ENCODE measurements at places on chromosomes 4 and X.

- no peak for DNase-seq
Observed at GRCh38 chr4:99655308-99656081, 2.1 kb downstream of the C4orf54 start.

GRCh38 chrX:96455078-96455477 lies 229.6 kb upstream of the DIAPH2 start:
- no peak for DNase-seq

DNA sequence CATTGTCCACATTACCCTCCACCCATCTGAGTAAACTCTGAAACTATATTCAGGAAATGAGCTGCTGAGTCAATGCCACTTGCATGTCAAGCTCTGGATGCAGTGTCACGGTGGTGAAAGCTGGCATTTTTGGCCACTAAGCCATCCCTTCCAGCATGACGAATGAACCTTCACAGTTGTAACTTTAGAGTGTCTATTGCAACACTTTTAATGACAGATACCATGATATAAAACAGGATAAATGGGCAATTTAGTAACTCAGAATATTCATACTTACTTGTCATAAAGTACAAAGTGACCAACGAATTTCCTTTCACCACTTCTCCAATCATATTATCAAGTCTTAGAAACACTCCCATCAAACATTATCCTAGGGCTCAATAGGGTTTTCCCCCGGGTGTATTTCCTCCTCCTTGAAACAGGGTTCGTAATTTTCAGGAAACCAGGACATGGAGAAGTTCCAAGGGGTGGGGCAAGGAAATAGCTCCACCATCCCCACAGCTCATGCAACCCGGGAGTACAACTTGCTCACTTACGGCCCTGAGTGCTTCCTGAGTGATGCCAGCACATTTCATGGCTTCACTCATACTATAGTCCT lies 73.1 kb downstream of the MTHFD2L start:
- DNase-seq = peak; percentile 8

DNA sequence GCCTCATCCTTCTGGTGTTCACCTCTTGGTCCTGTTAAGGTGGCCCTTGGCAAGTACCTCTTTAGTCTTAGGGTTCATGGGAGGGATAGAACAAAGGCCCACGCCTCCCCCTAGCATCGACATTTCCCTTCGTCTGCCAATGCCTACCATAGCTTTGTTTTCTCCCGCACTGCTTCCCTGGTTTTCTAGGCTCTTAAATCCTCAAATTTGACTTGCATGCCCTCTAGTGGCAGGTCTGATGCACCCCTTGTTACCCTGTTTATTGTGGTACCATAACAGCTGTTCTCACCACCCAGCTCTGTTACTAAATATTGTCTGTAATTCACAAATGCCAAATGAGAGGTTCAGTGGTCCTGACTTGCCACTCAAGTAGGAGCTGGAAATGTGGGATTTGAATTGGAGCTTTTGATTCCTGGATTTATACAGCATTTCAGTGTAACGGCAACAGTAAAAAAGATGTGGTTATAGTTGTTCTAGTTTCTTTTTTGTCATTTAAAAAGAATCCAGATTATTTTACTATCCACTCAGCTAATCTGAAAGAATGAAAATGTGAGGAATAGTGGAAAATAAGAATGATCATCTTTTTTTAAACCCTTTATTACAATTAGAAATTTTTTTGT lies 100.1 kb downstream of the REPS2 start:
- peak; percentile 15 for DNase-seq

- no peak for DNase-seq
Observed at GRCh38 chr4:8280158-8280875, 10.8 kb downstream of the HTRA3 start.

Measured in stimulated activated CD4-positive, alpha-beta T cell treated with anti-CD3 and anti-CD28 coated beads, Interleukin-12 subunit alpha, Interleukin-12 subunit beta, amount 100 ng/mL, for 48 hours (primary cell).